AG10803 (cell line): ENCODE measurements at places on chromosomes 16 and 17.
A peak's percentile ranks its signal among the peaks of the same experiment; 100 is the strongest.

DNA sequence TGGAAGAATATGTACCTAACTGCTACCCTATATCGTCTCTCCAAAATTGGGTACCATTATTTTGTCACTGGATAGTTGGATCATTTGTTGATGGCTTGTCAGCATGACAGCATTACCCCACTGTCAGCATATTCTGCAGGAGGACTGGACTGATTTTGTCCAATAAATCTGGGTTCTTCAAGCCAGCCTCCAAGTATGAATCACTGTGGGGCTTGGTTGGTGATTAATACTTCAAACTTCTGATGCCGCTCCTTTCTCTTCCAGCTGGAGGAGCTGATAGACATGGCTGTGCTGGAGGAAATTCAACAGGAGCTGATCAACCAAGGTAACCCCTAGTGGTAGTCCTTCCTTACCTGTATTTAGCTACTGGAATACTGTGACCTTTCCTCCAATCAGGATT is 2.5 kb downstream of the RPAIN start:
- DNase-seq: peak; percentile 61

DNA sequence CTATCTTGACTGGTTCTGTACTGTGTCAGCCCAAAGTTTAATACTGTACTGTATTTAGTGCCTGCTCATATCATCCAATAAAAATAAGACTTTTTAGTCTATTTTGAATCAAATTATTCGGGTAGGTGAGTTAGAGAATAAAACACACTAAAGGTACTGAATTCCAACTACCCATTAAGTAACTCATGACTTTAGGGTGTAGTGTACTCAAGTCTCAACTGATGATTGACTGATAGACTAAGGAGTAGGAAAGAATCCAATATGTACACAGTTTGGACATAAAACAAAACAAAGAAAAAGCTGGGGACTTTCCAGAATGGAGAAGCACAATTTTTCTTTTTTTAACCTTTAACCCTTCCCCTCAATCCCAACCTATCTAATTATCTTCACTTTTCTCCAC is 4.1 kb downstream of the EZH1 start:
- DNase-seq: no peak

GRCh38 chr17:6035801-6036394 is 34.3 kb upstream of the WSCD1 start:
- DNase-seq: no peak

GRCh38 chr17:8503368-8503767 is 67.7 kb downstream of the NDEL1 start:
- no peak for DNase-seq

GRCh38 chr16:64225696-64226095 is 896.2 kb downstream of the CDH11 start:
- DNase-seq: no peak

DNA sequence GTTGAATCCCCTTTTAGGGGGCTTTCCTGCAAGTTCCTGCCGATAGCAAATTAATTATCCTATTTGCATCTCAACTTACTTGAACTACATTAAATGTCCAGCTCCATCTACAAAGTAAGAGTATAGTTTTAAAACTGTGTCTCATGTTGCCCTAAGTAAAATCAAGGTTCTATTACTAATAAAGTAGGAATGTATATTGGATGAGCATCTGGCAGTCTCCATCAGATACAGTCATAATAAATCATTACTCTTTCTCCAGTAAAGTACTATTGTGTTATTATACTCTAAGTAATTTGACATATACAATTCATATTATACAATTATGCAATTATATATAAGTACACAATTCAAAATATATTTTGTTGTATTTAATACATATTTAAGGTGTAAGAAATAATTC is 249.3 kb downstream of the CEP112 start:
- DNase-seq: no peak

GRCh38 chr16:50263060-50263909 is 3.1 kb upstream of the ADCY7 start:
- DNase-seq: no peak

- DNase-seq: no peak
Measured at GRCh38 chr17:40582328-40582901, 17.1 kb upstream of the CCR7 start.
